ENCODE measurements at places on chromosomes 12 and 14.

GRCh38 chr12:47449797-47450196, 256.0 kb downstream of the RPAP3 start:
- H3K36me3 ChIP-seq: no peaks in the 10 kb centered on the region
- no peak overlapping the region for H3K27ac ChIP-seq
- no peaks in the 10 kb centered on the region for H3K27me3 ChIP-seq

DNA sequence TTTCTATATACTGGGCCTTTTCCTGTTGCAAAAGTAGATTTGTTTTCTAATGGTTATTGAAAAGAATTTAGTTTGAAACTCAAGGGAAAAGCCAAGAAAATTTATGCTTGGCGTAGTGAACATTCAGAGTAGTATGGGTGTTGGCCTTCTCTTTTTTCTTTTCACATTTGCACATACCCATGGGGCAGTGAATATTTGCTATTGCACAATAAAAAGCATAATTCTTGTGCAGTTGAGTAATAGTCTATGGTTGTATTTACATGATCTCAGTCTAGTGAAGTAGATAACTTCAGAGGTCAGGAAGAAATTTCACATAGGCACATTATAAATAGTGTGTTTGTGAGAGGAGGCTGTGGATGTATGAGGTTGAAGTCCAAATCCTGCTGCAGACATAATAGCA, 158.1 kb downstream of the FLRT2 start:
- DNase-seq: no peak

DNA sequence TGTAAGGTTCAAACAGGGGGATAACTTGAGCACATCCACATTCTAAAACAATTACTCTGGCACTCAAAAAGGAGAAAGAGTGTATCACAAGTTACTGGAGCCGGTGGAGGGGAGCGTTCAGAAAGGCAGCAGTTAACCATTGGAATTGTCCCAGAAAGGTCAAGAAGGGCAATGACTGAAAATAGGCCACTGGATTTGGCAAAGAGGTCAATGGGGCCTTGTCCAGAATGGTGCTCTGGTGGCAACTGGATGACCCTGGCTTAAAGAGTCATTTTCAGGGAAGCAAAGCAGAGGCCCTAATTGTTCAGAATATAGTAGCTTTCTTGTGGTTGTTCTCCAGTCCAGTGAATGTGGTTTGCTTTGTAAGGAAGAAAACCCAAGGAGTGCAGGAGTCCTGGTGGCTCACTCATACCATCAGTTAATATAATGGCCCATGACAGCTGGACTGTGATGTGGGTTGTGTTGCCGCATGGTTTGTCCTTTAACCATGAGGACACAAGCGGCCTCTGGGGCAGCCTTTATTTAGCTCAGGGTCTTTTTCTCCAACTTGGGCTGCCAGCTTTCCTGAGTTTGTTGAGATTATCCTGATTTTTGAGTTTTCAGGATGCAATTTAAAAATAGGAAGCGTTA, 142.8 kb upstream of the PELI2 start:
- no peak overlapping the region for H3K4me3 ChIP-seq
- H3K27ac ChIP-seq: no peak overlapping the region
- H3K27me3 ChIP-seq: peaks cover 5% of the 10 kb centered on the region
- DNase-seq: no peak
- H3K4me1 ChIP-seq: peaks cover 4% of the 10 kb centered on the region

GRCh38 chr14:33505963-33506329, 444.9 kb downstream of the EGLN3 start:
- H3K36me3 ChIP-seq: no peaks in the 10 kb centered on the region
- no peaks in the 10 kb centered on the region for H3K4me1 ChIP-seq
- no peak overlapping the region for H3K27ac ChIP-seq
- H3K4me3 ChIP-seq: no peak overlapping the region

DNA sequence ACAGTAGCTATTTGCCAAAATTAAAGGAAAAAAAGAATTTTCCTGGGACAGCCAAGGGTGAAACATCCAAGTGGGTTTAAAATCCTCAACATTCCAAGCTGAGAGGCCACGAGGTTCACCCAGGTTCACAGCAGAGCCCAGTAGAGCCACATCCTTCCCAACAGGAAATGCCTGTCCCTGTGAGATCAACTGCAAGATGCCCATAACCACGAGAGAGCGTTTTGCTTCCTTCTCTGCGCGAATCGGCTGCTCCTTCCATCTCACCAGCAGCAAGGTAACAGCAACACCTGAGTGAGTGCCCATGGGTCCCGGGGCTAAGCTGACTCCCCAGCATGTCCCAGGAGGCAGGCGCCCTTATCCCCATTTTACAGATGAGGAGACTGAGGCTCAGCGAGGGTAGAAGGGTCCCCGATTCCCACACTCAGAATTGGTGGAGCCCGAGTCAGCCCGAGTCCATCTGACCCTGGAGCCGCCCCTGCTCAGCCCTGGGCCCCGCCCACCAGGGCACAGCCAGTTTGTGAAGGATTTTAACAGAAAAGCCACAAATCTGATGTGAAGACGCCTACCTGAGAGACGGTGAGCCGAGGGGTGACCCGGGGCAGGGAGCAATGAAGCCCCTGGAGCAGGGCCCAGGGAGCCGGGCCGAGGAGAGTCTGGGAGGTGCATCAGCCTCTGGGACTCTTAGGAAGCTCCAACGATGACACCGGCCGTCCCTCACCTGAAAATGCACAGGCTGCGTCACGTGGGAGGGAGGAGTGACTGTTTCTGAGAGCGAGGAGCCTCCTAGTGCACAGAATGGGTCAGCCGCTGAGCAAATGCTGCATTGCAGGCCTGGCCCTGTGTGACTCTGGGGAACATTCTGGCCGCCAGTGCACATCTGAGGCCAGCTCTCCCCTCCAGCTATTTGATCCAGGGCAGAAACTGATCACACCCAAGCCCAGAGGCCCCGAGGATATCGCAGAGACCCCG, 236.9 kb upstream of the SFSWAP start:
- no peak overlapping the region for H3K27ac ChIP-seq
- H3K4me1 ChIP-seq: no peaks in the 10 kb centered on the region
- no peaks in the 10 kb centered on the region for H3K36me3 ChIP-seq
- H3K4me3 ChIP-seq: no peak overlapping the region
- DNase-seq: no peak
- no peaks in the 10 kb centered on the region for H3K27me3 ChIP-seq

DNA sequence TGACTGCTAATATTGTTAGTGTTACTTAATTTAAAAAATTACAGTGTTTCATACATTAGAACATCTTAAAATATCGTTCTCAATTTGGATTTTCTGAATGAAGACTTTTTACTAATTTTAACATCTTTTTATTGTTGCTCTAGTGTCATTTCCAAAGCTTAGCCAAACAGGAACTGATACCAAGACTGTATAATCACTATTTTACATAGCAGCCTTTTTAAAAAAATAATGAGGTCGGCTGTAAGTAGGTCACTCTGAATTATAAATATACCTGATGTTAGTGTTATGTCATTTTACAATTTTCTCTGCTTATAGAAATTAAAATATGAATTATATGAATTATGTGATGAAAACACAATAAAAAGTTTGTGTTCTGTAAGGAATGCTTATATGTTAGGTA, 321.5 kb downstream of the TMEM117 start:
- H3K4me1 ChIP-seq: no peaks in the 10 kb centered on the region
- H3K4me3 ChIP-seq: no peak overlapping the region
- H3K36me3 ChIP-seq: no peaks in the 10 kb centered on the region
- DNase-seq: no peak

DNA sequence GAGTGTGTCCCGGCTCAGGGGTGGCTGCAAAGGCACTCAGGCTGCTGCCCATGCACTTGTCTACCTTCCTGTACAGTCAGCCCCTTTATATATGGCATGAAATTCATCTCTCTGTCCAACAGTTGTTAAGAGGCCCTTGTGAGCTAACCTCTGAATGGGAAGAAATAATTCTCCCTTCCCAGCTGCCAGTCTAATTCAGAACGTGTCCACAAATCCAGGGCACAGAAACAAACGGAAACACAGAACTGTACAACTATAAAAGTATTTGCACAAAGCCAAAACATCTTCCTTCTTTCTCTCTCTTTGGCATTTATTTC, 849 bp downstream of the KRT5 start:
- no peak overlapping the region for H3K27ac ChIP-seq
- H3K27me3 ChIP-seq: no peaks in the 10 kb centered on the region

DNA sequence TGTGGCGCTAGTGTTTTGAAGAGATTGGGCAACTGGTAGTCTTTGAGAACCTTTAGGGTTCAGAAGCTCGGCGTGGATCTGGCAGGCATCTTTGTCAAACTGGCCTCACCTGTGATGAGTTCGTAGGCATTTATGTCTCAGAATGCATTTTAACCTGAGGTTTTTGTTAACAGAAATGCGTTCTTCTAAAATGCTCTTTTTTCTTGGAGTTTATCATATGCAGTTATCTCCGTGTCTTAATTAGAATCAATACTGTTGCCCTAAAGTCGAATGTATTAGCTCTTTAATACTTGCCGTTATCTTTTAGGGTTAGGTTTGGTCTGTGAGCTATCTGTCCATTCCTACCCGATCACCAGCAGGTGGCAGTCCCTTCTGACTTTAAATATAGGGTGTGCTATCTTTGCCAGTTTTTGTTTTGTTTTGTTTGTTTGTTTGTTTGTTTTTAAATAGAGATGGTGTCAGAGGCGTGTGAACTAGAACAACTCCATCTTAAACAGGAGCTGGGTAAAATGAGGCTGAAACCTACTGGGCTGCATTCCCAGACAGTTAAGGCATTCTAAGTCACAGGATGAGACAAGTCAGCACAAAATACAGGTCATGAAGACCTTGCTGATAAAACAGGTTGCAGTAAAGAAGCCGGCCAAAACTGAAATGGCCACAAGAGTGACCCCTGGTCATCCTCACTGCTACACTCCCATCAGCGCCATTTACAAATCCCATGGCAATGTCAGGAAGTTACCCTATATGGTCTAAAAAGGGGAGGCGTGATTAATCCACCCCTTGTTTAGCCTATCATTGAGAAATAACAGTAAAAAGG, 1.4 kb downstream of the ATF1 start:
- DNase-seq: peak; percentile 35
- H3K27ac ChIP-seq: peak overlapping the region; percentile 92
- H3K36me3 ChIP-seq: peaks cover 24% of the 10 kb centered on the region
- H3K4me1 ChIP-seq: peaks cover 57% of the 10 kb centered on the region

GRCh38 chr12:2642176-2642892, 152.4 kb upstream of the FKBP4 start:
- peak overlapping the region; percentile 55 for H3K27ac ChIP-seq
- H3K4me1 ChIP-seq: peaks cover 22% of the 10 kb centered on the region
- no peaks in the 10 kb centered on the region for H3K36me3 ChIP-seq
- no peak for DNase-seq
- peaks cover 50% of the 10 kb centered on the region for H3K27me3 ChIP-seq

DNA sequence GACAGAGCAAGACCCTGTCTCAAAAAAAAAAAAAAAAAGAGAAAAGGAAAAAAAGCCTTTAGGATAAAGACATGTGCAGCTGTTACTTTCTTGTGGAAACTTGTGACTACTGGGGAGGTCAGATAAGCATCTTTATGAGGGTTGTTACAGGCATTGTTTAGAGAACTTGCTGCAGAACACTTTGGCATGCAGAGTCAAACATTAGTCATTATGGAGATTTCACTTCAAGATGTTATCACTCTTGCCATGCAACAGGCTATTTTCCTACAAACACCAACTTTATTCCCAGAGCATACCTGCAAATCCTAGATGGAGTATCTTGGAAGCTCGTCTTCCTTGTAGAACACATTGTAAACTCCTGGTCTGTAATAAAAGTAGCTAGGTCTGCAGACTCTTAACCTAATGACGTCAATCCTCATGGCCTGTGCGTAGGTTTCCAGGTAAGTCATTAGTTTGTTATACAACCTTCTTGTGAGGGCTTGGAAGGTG, 36.3 kb upstream of the WDR89 start:
- DNase-seq: no peak
- no peaks in the 10 kb centered on the region for H3K4me1 ChIP-seq
- H3K27ac ChIP-seq: no peak overlapping the region
- H3K27me3 ChIP-seq: no peaks in the 10 kb centered on the region
- H3K4me3 ChIP-seq: no peak overlapping the region

- H3K4me3 ChIP-seq: no peak overlapping the region
- H3K36me3 ChIP-seq: peaks cover 3% of the 10 kb centered on the region
- H3K4me1 ChIP-seq: peaks cover 10% of the 10 kb centered on the region
- H3K27ac ChIP-seq: no peak overlapping the region
- no peaks in the 10 kb centered on the region for H3K27me3 ChIP-seq
- DNase-seq: no peak
Observed at GRCh38 chr14:66056926-66057552, 429.1 kb upstream of the CCDC196 start.

Data from activated T-cell treated with anti-CD3 and anti-CD28 coated beads, Interleukin-2, amount 50 U/mL, for 72 hours (primary cell).